Globus pallidus (tissue), 1 donor: ENCODE measurements at places on chromosomes 5 and 9.

- no peak for DNase-seq
Observed at GRCh38 chr9:87306006-87306405, 191.7 kb upstream of the DAPK1 start.

DNA sequence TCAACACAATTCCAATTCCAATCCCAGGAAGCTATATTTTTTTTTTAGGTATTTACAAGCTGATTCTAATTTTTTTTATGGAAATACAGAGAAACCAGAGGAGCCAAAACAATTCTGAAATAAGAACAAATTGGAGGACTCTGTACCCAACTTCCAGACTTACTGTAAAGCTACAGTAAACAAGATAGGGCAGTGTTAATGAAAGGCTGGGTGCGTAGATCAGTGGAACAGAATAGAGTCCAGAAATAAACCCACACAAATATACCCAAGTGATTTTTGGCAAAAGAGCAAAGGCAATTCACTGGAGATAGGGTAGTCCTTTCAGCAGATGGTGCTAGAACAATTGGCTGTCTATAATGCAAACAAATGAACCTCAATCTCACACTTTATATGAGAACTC lies 50.6 kb downstream of the WHRN start:
- DNase-seq, result no peak

DNA sequence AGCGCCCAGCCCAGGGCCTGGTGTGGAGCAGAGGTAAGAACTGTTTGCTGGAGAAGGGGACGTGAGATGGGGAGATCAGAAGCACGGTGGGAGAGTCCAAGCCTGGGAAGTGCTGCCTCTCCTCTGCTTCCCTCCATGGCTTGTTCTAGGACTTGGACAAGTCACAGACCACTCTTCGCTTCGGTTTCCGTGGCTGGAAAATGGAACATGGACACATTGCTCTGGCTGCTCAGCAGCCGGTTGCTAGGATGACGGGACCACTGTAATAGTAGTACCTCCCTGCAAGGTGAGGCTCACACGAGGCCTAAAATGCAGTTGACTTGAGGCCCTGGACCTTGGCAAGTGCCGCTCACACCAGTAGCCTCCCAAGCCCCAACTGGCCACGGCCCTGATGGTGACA lies 175.8 kb upstream of the FSTL4 start:
- DNase-seq, result no peak

DNA sequence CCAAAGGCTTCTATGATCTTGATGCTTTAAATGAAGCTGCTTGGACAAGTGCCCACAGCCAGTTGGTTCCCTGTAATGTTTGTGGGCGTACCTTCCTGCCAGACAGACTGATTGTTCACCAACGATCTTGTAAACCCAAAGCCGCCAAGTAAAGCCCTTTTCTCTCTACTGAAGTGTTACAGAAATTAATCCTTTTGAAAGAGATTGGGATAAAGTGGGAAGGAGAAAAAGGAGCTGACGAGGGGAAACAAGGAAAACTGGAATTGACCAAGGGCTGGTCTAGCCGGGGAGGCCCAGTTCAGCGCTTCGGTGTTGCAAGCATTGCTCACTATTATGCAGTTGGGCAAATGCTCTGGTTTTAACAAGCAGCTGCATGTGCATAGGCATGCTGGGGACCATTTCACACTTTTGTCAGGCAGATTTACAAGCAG lies 53.2 kb downstream of the ZNF474 start:
- DNase-seq, result peak; percentile 18

GRCh38 chr9:111794835-111795556 lies at the start of gene SHOC1:
TSS of gene SHOC1 (minus strand) at chr9:111794937. CDS start at chr9:111791418, 3,519 bp downstream.
- no peak for DNase-seq

- no peak for DNase-seq
Observed at GRCh38 chr9:72902268-72902667, 50.6 kb downstream of the ALDH1A1 start.

- no peak for DNase-seq
Observed at GRCh38 chr5:2261004-2261703, 378.4 kb upstream of the IRX4 start.

DNA sequence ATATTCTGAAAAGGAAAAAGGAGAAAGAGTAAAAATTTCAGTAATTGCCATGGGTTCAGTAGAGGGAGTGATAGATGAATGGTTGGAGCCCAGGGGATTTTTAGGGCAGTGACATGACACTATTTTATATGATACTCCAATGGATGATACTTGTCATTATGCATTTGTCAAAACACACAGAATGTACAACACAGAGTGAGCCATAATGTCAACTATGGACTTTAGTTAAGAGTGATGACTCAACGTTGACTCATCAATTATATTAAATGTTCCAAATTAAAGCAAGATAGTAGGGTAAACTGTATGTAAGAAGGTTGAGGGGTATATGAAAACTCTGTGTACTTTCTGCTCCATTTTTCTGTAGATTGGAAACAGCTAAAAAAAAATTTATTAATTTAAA lies 586.4 kb downstream of the TAF11L14 start:
- no peak for DNase-seq

- DNase-seq, result no peak
Observed at GRCh38 chr9:7342229-7342628, 457.3 kb downstream of the DMAC1 start.

GRCh38 chr9:128494108-128494745 lies 10.3 kb upstream of the GLE1 start:
- no peak for DNase-seq

GRCh38 chr5:32251871-32252458 lies 60.8 kb downstream of the MTMR12 start:
- no peak for DNase-seq

- DNase-seq, result no peak
Observed at GRCh38 chr5:55051357-55051756, 27.3 kb downstream of the GZMK start.

DNA sequence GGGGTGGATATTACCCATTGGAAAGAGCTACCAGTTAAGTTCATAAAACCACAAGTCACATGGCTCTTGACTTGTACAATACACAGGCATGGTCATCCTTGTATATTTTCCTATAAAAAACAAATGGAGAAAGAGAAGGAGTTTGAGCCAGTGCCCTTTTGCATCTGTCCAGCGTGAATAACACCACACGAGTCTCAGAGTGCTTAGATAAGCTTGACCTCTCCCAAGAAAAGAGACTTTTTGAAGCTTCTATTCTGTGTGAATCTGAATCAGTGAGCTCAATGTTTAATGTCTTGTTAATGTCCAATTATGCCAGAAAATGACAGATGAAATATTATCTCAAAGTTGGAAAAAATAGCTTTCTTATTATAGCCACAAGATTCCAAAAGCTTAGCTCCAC lies 30.9 kb upstream of the LPAR1 start:
- peak; percentile 1 for DNase-seq

DNA sequence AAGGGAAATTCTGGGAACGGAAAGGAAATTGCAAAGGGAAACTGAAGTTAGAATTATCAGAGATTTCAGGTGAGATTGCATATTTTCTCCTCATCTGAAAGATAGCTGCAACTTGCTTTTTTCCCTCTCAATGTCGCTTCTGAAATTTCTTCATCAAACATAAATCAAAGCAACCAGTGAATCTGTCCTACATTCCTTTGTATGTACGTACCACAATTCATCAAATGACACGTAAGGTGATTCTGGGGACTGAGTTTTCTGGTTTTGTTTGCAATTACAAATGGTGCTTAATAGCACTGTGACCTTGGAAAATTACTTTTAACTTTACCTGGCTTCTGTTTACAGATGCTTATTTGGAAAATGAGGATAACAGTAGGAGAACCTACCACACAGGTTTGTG lies 21.9 kb upstream of the CNOT6 start:
- no peak for DNase-seq

DNA sequence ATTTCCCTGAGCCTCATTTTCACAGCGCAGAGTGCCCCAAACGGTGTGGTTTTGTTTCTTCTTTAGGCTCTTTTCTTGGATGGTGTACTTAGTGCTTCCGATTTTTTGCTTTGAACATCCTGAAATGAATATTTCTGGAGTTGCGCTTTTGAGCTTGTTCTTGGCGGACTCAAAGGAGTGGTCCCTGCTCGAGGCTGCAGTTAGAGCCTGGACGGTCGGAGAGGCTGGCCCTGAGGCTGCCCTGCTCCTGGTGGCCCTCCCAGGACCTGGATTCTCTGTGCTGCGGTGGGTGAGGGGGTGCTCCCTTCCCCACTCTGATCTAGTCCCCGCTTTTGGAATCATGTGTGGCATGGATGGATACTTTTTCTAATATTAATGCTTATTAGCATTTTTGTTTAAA lies 291.8 kb upstream of the IRX4 start:
- no peak for DNase-seq

DNA sequence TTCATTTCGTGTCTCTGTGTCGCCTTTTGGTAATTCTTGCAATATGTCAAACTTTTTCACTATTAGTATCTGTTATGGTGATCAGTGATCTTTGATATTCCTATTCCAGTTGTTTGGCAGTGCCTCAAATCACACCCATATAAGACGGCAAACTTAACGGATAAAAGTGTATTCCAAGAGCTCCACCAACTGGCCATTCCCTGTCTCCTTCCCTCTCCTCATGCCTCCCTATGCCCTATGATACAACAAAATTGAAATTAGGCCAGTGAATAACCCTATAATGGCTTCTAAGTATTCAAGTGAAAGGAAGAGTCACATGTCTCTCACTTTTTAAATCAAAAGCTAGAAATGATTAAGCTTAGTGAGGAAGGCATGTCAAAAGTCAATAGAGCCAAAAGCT lies 74.8 kb downstream of the CDK5RAP2 start:
- DNase-seq, result no peak

DNA sequence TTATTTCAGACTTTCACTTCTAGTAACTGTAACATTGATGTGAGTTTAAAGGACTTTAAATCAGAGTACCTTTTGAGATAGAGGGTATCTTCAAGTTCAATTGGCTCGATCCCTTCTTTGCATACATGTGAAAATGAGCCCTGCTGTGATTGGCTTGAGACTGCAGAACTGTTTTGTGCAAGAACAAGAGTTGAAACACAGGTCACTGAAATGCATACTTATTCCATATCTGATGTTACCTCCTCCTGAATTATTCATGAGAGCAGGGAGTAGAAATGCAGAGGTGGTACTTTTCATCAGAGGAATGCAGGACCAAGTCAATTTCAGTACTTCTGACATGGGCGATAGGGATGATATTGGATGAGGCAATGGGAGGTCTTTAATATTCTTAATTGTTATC lies 459.5 kb downstream of the TLR4 start:
- no peak for DNase-seq

- no peak for DNase-seq
Observed at GRCh38 chr5:178123966-178124925, 6.6 kb upstream of the RMND5B start.

GRCh38 chr9:131180454-131180853 lies 55.1 kb downstream of the NUP214 start:
- DNase-seq, result no peak

DNA sequence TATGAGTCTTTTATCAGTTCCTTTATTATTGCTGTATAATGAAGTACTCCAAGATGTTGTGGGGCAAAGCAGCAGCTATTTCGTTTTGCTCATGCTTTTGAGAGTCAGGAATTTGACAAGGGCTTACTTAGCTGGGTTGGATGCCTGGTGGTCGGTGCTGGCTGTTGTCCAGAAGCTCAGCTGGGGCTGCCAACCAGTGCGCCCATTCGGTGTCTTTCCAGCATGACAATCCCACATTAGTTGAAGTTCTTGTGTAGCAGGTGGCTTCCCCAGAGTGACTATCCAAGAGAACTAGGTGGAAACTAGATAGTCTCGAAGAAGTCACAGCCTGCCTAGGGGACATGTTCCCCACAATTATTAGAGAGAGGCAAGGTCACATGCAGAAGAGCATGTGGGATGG lies 3.4 kb upstream of the FLT4 start:
- DNase-seq, result no peak

GRCh38 chr5:6788956-6789649 lies 75.9 kb downstream of the TENT4A start:
- no peak for DNase-seq

- DNase-seq, result no peak
Observed at GRCh38 chr5:171496456-171496855, 77.0 kb downstream of the FGF18 start.

DNA sequence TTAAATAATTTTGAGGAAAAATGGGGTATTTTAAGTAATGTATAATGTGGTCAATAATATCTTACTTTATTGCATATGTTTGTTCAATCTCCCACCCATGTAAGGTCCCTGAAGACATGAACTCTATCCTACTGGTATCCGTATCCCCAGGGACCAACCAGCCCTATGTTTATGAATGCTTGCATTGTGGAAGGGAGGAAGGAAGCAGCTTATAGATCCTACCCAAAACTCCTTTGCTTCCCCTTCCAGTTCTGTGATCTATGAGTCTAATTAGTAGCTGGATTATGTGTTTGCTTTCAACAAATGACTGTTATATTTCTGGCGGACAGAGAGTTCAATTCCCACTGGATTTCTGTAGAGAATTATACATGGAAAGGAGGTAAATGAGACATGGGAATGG lies 45.6 kb downstream of the CNTRL start:
- no peak for DNase-seq
